ENCODE measurements at places on chromosomes 5 and 9.
A peak's percentile ranks its signal among the peaks of the same experiment; 100 is the strongest.

DNA sequence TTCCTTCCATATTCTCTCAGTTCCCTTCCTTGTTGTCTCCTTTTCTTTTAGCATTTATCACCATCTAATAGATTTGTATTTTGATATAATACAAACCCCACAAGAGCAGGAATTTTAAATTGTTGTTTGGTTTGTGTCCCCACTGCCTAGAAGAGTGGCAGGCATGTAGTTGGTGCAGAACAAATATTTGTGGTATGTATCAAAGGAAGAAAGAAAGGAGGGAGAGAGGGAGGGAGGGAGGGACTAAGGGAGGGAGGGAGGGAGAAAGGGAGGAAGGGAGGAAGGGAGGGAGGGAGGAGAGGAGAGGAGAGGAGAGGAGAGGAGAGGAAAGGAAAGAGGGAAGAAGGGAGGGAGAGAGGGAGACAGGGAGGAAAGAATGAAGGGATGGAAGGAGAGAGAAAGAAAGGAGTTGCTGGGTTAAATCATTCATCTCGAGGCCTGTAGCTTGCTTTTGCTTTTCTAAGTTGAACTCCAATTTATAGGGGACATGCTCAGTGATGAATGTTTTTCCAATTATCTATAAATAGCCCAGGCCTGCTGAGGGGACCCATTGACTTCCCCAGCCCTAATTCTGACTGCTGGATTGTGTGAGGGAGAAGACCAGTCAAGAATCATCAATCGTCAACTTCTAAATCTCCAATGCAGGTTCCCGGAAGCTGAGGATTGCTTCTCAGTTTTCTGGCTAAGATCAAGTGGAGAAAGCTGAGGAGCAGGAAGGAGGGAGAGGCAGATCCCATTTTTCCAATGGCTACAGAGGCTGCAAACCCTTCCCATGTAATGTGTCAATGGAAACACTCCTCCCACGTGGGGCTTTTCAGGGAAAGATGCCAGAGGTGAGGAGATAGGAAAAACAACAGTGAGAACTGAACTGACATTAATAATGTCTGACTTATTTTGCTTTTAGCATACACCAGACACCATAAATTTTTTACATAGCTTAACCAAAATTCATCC lies 320.7 kb downstream of the ASTN2 start:
- no peak for DNase-seq

DNA sequence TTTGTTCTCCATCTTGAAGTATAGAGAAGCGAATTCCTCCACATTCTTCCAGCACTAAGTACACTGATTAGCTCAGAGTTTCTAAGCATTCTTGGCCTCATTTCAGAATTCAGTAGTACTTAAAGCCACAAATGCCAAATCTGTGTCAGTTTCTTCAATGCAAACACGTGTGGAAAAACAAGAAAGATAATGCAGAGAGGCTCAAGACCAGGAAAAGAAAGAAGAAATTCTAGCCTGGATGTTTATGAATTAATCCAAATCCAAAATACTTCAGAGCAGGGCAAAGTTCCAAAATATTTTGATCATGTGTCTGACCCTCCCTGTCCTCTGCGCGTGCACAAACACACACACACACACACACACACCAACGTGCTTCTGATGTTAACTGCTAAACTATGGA lies 457.6 kb downstream of the SLCO4C1 start:
- no peak for DNase-seq

- DNase-seq, result no peak
These were observed 77.5 kb upstream of the UNC5A start for GRCh38 chr5:176732736-176733405.

GRCh38 chr9:126628969-126629674 lies 15.4 kb downstream of the LMX1B start:
- DNase-seq, result no peak

DNA sequence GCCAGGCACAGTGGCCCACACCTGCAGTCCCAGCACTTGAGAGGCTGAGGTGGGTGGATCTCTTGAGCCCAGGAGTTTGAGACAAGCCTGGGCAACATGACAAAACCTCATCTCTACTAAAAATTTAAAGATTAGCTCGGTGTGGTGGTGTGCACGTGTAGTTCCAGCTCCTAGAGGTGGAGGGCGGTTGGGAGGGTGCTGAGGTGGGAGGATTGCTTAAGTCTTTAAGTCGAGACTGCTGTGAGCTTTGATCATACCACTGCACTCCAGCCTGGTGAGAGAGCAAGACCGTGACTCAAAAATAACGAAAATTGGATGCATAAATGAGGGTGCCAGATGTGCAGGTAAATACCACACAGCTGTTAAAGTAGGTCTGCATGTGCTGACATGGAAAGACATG lies 39.3 kb upstream of the TDRD7 start:
- peak; percentile 54 for DNase-seq

- no peak for DNase-seq
These were observed 27.8 kb upstream of the SLC44A1 start for GRCh38 chr9:105216440-105217178.

Measured in Jurkat, Clone E6-1 (cell line).